ENCODE measurements at places on chromosomes 13 and 19.
A peak's percentile ranks its signal among the peaks of the same experiment; 100 is the strongest.

DNA sequence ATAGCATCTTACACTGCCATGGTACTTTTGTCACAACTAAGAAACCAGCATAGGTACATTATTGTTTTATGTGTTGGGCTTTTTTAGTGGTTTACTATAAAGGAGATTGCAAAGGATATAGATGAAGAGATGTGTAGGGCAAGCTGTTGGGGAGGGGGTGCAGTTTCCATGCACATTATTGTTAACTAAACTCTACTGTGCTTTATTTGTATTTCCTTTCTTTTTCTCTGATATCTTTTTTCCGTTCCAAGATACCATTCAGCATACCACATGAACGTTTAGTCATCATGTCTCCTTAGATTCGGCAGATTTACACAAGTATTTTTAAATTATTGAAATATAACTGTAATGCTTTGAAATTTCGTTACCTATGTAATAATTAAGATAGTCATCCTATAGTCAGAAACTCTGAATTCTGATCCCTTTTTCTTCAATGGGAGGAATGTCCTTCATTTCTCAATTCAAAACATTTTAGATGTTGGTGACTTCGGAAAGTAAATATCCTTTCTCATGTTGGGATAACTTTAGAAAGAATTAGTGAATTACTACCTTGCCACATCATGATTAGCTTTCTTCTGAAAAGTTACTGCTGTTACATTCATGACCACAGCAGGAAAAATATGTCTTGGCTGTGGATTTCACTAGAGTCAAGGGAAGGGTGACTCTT is 82.8 kb downstream of the FRY start:
- DNase-seq = no peak

DNA sequence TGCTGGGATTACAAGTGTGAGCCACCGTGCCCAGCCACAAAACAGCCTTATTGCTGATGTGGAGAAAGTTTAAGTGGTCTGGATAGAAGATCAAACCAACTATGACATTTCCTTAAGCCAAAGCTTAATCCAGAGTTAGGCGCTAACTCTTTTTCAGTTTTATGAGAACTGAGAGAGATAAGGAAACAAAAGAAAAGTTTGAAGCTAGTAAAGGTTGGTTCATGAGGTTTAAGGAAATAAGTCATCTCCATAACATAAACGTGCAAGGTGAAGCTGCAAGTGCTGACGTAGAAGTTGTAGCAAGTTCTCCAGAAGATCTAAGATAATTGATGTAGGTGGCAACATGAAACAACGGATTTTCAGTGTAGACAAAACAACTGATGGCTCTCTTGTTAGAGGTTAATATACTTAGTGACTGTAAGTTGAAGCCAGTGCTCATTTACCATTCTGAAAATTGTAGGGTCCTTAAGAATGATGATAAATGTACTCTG is 41.6 kb downstream of the ZMYM2 start:
- DNase-seq = no peak

DNA sequence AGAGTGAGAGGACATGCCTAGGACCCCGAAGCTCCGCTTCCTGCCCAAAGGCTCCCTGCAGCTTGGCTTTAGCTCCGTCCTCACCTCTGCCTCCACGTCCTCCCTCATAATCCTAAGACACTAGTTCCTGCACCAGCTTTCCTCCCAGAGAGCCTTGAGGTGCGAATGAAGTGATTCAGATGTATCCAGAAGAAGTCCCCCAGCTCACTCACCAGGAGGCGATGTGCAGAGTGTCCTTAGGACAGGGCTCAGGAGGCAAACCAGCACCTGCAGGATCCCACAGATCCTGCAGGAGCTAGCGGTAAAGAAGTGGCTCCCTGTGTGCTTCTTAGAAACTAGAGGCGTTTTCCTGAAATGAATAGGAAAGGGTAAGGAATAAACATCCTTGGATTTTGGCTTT is 109.7 kb downstream of the HSPH1 start:
- DNase-seq = no peak

- DNase-seq = no peak
Observed at GRCh38 chr13:75749407-75749806, 113.3 kb downstream of the LMO7 start.

DNA sequence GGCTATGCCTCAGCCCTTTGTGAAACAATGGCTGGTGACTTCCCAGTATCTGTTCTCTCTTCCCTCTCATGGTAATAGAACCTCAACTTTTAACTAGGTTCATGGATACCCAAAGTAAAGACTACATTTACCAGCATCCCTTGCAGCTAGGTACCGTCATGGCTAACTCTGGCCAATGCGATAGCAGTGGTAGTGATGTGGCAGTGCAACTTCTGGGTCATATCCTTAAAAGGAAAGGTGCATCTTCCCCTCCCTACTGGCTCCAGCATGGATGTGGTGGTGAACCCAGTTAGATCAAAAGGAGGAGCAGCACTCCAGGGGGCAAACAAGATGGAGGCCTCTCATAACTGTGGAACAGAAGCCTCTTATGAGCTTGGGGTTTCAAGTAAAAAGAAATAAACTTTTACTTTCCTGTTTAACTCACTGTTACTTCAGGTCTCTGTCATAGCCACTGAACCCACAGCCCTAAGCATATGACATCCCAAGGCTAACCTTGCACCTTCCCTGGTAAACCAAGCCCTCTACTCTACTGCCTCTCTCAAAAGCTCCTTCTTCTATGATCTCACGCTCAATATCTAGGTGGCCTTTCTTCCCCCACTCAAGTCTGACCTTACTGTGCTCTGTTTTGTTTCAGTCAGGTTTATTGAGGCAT is 104.4 kb downstream of the DOCK9 start:
- no peak for DNase-seq

- DNase-seq = no peak
Observed at GRCh38 chr13:74768521-74769085, 634.4 kb upstream of the KLF12 start.

DNA sequence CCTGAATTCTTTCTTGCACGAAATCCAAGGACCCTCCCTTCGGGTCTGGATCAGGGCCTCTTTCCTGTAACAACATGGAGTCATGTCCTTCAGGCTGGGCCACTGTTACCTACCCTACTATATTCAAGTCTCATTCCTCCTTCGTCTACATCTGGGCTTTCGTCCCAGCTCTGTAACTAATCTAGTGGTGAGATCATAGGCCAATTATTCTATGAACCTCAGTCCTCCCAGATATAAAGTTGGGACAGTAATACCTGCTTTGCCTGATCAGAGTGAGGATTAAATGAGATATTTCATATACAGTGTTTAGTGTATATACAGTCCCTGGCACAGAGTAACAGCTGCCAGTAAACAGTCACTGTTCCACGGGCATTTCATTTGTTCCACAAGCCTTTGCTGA is 48.3 kb upstream of the ATP12A start:
- DNase-seq = no peak

DNA sequence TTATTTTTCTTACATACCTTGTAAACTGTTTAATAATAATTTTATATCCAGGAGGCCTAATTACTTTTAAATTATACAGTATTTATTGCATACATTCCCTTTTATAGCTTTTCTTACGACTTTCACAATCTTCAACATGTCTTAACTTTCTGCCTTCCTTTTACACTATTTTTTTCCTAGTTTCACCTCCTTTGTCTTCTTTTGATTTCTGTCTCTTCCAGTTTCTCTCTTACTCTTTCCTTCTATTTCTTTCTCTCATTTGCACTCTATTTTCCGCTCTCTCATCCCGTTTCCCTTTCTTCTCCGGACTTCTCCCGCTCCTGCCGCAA is 11.5 kb downstream of the ZNF552 start:
- DNase-seq = no peak

GRCh38 chr19:44603201-44603945 is 10.0 kb upstream of the IGSF23 start:
- DNase-seq = no peak

DNA sequence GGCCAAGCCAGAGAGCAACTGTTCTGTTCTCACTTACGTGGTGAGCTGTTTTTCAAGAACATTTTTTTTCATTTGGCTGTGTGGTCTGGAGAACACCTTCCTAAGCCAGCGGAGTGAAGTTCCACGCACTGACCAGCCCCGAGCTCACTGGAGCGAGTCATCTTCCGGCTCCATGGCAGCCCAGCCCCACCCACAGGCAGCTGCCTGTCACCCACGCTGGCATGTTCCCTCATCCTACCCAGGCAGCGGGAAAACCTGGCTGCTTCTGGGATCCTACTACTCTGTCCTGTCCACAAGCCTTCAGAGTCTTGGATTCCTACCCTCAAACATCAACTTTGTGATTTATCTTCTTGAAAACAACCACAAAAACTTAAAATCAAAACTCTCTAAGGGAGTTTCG is 76.2 kb downstream of the GGACT start:
- DNase-seq = no peak

DNA sequence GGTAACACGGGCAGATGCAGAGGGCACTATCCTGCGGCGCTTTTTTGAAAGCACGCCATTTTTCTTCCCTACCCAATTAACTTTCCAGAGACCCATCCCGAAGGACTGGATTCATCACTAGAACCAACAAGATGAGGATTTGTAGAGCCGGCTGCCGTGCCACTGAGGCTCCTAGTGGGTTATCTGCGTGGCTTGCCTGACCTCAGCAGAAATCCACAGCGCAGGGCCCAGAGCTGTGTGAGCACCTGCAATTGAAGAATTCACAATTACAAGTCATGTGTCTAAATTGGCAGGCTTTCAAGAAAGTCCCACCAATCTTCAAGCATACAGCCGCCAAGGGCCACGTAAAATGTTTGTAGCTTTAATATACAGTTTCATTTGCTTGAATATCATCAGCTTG is 75.5 kb downstream of the ALOX5AP start:
- DNase-seq = no peak

- DNase-seq = peak; percentile 98
Observed at GRCh38 chr13:110340812-110341444, 33.8 kb downstream of the COL4A2 start.

GRCh38 chr19:28443361-28443760 is 769.6 kb downstream of the UQCRFS1 start:
- no peak for DNase-seq

DNA sequence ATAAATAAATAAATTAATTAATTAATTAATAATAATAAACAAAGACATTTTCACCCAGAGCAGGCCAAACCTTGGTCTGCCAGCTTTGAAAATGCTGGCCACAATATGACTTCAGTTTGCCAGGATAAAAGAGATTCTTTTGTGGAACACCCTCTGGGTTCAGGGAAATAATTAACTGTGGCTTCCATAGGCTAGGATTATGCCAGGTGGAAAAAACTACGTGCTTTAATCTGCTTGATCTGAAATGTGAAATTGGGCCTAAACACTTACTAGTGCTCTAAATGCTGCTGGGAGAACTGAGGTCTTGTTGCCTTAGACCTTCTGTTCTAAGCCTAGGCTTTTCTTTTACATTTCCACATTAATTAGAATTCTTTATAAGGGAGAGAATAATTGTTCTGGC is 650.0 kb downstream of the DIAPH3 start:
- no peak for DNase-seq

GRCh38 chr13:41232578-41233480 is 30.5 kb downstream of the MTRF1 start:
- no peak for DNase-seq

DNA sequence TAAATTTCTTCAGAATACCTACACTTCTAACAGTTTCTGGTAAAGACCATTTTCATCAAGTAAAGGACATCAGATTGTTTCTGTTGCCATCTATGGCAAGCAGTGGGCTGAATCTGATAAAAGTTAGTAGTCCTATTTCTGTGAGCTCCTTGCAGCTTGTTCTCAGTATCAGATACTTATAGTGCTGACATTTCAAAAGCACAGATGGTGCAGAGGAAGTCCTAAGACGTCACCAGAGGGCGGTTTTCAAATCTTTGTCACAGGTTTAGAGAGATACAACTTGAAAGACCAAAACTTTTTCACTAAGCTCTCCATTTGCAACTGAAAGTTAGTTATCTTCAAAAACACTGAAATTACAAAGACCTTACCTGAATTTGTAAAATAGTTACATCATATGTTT is 719.8 kb downstream of the SLITRK1 start:
- DNase-seq = no peak

DNA sequence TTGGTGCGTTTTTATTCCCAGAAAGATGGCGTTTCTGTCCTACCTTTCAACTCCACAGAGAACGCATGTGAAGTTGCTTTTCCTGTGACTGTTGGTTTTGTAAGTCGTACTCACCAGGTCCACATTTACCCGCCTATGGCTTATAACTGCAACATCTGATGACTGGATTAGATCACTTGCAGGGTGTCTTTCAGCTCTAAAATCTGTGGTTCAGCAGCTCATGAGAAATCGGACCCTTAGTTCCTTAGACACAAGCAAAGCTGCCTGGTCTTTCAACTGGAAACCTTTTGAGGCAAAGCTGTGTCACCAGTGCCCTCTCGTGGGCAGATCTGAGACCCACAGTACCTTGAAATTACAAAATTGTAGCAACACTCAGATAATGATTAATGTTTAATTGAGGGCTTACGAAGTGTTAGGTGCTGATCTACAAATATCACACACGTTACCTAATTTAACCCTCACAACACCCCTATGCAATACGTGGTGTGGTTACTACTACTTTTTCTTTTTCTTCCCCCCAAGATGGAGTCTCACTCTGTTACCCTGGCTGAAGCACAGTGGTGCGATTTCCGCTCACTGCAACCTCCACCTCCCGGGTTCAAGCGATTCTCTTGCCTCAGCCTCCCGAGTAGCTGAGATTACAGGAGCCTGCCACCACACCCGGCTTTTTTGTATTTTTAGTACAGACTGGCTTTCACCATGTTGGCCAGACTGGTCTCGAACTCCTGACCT is 65.4 kb downstream of the RUBCNL start:
- no peak for DNase-seq

DNA sequence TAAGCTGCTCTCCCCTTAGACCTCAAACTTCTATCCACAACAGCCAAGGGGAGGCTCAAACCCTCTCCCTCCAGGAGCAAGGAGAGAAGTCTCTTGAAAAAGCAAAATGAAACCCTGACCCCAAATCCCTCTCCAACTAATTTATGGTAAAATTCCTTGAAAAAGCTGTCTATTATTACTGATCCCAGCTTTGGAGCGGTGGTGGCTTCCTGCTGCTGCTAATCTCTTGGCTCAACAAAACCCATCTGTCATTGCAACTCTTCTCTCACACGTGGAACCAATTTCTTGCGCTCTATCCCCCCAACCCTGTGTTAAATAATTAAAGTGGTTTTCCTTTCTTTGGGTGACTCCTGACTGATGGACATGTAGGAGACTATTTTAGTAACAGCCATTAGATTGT is 64.1 kb upstream of the OXGR1 start:
- DNase-seq = no peak

- DNase-seq = no peak
Observed at GRCh38 chr13:73268306-73268705, 209.5 kb downstream of the KLF5 start.

- DNase-seq = peak; percentile 76
Observed at GRCh38 chr19:35015270-35015953, 14.9 kb upstream of the SCN1B start.

GRCh38 chr19:30631033-30631370 is 258.8 kb downstream of the ZNF536 start:
- no peak for DNase-seq

- no peak for DNase-seq
Observed at GRCh38 chr19:2355168-2356035, 4.7 kb upstream of the TMPRSS9 start.

DNA sequence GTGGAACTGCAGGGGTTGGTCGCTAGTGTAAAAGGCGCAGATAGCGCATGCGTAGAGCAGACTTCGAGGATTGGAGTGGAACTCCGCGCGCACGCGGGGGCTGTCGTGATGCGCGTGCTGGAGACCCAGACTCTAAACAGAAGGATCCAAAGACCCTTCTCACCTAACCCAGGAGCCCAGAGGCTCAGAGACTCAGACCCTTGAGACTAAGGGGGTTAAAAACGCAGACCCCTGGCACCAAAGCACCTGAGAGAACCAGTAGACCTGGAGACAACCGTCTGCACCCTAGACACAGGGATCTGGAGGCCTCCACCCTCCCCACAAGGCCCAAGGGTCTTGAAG is 567 bp upstream of the CTU1 start:
- DNase-seq = no peak

All from sigmoid colon (tissue), 7 donors.